Fibroblast of skin of back (primary cell): ENCODE measurements at places on chromosomes 1 and 21.
A peak's percentile ranks its signal among the peaks of the same experiment; 100 is the strongest.

GRCh38 chr1:221781102-221781755, 39.3 kb upstream of the DUSP10 start:
- no peak for DNase-seq

- DNase-seq: no peak
Measured at GRCh38 chr1:226772446-226773139, 33.5 kb upstream of the ITPKB start.

DNA sequence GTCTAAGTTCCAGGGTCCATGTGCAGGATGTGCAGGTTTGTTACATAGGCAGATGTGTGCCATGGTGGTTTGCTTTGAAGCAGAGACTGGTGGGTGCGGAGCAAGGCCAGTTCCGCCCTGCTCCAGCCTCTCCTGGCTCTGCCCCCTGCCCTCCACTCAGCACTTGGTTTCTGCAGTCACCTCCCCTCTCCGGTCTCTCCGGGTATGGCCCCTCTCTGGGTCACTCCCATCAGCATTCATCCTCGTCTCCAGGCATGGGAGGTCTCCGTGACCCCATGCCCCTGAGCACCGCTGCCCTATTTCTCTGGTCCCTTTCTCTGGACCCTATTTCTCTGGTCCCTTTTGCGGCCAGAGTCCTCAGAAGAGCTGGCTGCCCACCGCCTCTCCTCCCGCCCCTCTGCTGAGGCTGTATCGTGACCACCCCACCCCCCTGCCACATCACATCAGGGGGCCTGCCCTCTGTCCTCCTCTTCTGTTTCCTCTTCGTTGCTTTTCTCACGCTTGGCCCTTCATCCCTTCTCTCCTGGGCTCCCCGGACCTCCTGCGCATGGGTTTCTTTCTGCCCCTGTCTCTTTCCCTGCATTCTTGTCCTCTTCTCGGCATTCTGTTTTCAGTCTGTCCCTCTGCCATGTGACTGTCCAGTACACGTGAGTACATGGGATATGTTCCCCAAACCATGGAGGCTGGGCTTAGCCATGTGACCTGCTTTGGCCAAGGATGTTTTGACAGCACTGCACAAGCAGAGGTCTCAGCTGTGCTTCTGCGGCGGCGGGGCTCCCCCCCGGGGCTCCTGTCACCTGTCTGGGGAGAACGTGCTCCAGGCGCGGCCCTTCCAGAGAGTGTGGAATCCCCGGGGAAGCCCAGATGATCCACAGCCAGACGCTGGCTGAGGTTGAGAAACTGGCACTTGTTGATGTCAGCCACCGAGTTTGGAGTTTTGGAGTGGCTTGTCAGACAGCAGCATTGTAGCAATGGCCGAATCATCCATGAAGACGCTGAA, 54.4 kb upstream of the C1orf174 start:
- DNase-seq: no peak

DNA sequence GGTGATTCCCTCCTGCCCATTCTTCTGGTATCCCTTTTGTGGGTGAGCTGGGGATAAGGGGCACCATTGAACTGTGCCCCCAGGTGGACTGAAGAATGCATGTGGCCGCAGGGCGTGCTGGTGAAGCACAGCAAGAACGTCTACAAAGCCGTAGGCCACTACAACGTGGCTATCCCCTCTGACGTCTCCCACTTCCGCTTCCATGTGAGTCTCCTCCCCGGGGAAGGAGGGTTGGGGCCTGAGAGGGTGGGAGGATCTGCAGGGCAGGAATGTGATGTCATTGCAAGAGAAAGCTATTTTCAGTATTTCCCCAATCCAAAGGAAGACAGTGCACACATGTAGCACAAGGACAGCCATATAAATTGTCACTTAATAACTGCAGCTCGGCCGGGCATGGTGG, 7.5 kb upstream of the KPNA6 start:
- peak; percentile 48 for DNase-seq

GRCh38 chr21:45893740-45894449, 87.7 kb upstream of the COL6A1 start:
- DNase-seq: no peak

DNA sequence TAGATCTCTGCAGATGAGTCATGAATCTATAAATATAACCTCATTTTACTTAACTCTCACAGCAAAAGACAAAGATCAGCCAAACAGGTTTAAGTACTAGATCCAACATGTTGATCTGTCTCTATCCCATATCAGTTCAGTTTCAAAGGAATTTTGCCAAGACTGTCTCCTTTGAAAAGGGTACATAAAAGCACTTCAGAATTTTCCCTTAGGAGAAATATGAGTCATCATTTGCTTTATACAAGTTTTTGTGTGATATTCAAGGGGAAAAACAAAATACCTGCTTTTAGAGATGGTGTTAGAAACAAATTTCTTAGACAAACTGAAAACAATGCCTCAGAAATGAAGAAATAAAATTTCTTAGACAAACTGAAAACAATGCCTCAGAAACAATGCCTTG, 73.5 kb upstream of the LRRC7 start:
- no peak for DNase-seq

DNA sequence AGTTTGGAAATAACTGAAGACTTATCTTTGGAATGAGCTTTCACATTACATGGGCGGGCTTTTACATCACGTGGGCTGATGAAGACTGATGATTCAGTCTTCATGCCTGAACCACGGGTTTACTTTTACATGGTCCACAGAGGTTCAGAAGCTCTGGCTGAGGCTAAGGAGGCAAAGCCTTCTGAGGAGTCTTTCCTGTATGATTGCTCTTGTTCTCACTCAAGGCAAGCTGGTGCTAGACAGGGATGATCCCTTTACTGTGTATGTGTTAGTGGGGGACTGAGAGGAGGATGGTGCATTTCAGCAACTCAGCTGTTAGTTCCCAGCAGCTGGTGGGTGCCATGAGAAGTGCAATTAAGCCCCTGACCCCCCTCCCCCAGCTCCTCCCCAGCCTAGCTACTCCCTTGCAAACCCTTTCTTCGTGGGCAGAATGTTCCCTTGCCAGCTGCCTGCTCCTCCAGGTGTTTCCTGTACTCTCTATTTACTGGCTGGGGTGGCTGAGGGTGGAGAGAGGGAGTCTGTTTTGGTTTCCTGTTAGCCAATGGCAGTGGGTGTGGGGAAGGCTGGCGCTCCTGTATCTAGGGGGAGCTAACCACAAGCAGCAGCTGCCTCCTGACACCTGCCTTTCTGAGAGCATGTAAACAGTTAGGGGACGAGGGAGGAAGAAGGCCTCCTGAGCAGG, 15.4 kb downstream of the BTG2 start:
- peak; percentile 24 for DNase-seq

DNA sequence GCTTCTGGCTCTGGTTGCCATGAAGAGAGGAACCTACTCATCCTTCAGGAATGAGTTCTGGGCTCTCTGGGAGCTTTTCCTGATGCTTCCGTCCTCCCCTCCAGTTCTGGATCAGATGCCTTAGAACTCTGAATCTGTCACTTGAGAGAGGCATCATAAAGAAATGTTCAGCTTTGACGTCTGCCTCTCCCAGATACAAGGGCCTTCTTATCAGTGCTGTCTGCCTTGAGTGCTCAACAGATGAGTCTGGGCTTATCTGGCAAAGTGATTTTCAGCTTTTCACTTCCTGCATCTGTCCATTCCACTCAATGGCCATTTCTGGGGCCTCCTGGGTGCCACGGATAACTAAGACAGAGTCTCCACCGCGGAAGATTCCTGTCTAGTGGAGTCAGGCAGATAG, 12.3 kb upstream of the OTUD3 start:
- peak; percentile 80 for DNase-seq

DNA sequence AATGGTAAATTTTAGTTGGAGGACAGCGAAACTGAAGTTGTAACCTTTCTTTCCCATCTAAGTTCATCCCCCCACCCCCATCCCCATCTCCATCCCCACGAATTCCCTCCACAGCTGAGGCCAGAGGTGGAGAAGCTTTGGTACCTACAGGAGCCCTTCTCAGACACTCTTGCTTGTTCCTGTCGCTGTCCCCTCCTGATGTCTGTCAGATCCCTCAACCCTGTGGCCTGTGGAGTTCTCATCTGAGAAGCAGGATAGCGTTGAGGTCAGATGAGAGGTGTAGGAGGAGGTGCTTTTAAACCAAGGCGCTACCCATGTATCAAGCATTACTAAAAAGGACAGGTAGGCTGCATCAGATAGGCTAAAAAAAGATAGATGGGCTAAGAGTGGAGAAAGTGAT, 769 bp downstream of the NTPCR start:
- DNase-seq: peak; percentile 24

- no peak for DNase-seq
Measured at GRCh38 chr1:42957229-42957879, 1.3 kb downstream of the SLC2A1 start.

GRCh38 chr1:242016479-242016878, 17.6 kb upstream of the MAP1LC3C start:
- no peak for DNase-seq

DNA sequence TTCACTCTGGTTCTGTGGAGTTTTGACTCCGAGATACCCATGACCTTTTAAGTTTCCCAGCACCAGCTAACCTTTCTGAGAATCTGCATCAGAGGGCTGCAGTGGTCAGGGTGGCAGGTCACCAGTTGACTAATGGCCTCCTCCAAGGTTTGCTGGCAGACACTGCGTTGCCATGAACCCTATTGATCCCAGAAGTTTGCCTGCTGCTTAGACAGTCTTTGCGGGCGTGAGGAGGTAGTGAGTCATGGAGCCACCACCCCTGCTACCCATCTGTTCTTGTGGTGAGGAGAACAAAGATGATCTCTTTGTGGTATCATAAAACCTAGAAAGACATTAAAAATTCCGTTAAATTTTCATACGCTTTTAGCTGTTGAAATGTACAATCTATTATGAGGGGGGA, 180.4 kb downstream of the FGGY start:
- DNase-seq: peak; percentile 27

DNA sequence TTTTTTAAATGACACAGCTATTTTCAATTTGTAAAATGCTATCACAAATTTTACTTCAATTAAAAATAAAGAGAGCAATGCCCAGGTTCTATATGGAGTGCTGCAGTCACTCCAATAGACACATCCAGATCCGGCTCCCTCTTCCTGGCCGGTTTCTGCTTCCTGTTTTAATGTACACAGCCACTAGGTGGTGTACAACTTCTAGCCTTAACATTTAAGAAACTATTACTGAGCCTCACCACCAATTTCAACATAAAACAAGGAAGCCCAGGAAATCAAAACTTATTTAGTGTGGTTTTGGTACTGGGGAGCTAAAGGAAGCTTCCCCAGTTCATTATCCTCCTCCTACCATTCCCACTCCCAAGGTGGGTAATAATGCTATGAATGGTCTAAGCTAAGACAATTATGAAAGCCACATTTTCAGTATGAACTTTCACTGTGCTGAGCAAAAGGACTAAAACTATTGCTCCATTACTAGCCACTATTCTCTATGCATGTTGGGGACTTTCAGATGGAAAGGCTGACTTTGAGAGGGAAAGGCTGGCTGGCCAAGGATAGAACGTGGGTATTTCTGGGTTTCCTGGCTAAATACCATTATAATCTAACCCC, 25.5 kb upstream of the MTMR11 start:
- DNase-seq: peak; percentile 74

- no peak for DNase-seq
Measured at GRCh38 chr1:20381045-20381641, 90.5 kb downstream of the VWA5B1 start.

DNA sequence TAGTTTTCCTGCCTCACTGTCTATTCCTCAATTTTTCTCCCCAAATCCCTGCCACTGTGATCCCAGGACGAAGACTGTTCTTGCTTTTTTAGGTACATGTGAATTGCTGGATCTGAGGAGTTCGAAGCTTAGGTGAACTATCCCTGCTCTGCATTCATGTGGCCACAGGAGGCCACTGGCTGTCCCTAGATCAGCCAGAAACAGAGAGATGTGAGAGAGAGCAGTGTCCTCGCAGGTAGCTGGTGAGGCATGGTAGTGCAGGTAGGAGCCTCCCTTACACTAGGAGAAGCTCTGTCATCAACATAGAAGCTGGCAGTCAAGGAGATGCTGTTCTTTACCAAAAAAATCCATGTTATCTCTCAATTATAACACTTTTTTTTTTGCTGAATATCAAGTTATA, 71.5 kb downstream of the USP24 start:
- DNase-seq: no peak

DNA sequence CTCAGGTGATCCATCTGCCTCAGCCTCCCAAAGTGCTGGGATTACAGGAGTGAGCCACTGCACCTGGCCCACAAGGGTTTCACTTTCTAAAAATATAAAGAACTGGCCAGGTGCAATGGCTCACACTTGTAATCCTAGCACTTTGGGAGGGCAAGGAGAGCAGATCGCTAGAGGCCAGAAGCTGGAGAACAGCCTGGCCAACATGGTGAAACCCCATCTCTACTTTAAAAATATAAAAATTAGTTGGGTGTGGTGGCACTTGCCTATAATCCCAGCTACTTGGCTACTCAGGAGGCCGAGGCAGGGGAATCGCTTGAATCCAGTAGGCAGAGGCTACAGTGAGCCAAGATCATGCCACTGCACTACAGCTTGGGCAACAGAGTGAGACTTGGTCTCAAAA, 25.7 kb downstream of the MRPL39 start:
- DNase-seq: no peak

GRCh38 chr1:8889925-8890785, 11.7 kb upstream of the ENO1 start:
- DNase-seq: peak; percentile 87

DNA sequence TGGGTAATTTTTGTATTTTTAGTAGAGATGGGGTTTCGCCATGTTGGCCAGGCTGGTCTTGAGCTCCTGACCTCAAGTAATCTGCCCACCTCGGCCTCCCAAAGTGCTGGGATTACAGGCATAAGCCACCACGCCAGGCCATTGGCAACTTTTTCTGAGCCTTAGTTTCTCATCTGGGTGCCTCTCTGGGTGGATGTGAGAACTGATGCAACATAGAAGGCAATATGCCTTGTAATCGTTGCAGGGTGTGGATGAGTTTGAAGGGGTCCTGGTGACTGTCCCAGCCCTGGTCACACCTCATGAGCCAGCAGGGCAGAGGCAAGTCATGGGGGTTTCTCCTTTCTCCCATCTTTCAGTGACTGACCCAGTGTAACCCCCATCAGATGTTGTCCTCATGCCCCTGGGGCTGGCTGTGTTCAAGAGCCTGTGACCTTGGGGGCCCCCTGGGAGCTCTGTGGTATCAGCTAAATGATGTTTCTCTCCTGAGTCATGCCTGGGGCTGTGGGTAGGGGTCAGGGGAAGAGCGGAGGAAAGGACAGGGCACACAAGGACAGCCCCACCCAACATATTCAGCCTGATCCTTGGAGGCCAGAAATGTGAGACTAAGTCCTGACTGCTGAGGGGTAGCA, 3.6 kb downstream of the COL9A2 start:
- peak; percentile 75 for DNase-seq

GRCh38 chr1:170535418-170535817, 3.5 kb downstream of the GORAB start:
- DNase-seq: no peak

GRCh38 chr1:43693371-43693770, 14.0 kb upstream of the ST3GAL3 start:
- DNase-seq: no peak
